ENCODE measurements at places on chromosomes 3 and 15.

DNA sequence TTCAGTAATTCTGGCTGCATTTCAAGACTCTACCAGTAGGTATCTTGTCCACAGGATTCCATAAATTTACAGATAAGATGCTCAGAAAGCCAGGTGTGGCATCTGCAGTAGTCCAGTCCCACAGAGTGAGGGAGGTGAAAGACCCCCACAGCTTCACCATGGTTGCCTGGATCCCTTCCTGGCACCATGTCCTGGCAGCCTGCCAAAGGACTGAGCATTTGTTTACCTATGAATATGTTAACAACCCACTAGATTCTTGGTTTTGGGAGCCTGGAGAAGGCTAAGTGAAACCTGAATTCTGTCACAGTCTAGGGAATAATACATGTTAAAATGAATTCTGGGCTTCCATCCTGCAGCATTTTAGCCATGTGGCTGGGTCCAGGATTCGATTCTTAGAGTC, 14.9 kb downstream of the CHST2 start:
- no peak for DNase-seq

DNA sequence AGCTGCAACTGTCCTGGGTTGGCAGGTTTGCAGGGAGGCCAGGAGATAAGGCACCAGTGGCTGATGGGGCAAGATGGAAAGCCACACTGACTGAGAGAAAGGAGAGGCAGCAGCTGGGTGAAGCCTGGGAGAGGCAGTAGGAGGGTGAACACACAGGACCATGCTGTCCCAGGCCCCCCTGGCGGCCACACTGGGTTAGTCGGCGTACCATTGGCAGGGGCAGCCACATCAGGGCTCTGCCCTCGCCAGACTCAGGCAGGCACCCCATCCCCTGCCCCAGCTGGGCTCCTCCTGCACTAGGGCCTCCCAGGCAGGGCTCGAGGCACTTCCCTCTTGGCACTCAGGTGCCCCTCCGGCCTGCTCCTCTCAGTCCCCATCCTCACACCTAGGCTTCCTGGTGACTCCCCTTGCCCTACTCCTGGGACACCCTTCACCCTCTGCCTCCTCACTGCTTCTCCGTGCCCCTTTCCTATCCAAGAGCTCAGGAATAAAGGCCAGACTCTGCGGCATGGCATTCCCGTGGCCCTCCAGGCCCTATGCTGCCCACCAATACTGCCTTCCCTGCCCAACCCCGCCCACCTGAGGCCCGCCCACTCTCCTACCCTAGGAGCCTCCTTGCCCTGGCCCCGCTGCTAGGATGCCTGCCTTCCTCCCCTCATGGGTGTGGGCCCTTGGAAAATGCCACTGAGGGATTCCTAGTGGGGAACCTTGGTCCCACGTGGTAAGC, 28.7 kb upstream of the DUSP7 start:
- DNase-seq: no peak

DNA sequence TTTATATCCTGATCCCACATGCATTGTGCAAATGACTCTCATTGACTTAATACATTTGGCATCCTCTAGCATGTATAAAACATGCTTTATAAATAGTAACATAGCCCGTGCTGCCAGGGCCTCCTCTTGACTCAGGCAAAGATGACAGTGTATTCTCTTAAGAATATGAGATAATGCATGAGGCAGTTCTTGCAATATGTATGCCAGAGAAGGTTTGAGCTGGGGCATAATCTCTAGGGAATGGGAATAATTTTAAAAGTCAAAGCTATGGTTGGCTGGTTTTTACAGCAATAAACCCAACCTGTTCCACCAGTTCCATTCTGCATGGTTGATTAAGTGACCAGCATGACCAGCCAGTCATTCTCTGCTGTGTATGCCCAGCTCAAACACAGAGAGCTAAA, 179.0 kb upstream of the PFN2 start:
- DNase-seq: no peak

- no peak for DNase-seq
Measured at GRCh38 chr15:60137711-60138396, 133.7 kb downstream of the FOXB1 start.

All from neural crest cell (in vitro differentiated cells).